Activated naive CD8-positive, alpha-beta T cell treated with anti-CD3 and anti-CD28 coated beads for 36 hours (primary cell): ENCODE measurements at places on chromosomes 5 and 9. TPM values are rescaled to one million over a fixed set of nuclear protein-coding genes. Genes with fewer than 3 reads are reported as not detected.

PTTG1 gene
- total RNA-seq: 102 TPM

DIRAS2 gene
- total RNA-seq: not detected

CCL27 gene
- total RNA-seq: 0.82 TPM

GRM6 gene
- not detected for total RNA-seq

DNA sequence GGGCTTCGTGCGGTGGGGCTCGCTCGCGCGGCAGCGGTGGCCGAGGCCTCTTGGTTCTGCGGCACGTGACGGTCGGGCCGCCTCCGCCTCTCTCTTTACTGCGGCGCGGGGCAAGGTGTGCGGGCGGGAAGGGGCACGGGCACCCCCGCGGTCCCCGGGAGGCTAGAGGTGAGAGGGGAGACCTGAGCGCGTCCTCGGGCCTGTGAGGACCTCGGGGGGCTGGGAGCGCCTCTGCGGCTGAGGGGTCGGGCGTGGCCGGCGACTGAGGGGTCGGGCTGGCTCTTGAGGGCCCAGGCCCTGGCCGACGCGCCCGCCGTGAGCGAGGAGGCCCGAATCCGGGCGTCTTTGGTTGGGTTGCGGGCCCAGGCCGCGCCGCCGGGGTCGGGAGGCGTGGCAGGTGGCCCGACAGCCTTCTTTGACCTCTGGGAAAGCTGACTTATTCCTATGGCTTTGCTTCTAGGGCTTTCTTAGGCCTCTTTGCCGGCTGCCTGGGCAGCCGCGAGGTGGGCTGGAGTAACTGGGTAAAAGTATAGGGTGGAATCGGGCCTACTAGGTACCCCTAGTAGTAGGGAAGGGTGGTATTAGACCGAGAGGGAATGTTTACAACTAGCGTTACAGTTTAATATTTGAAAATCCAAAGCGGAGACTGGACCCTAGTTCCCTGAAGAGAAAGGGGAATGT is at the start of gene CANX:
TSS of gene CANX (plus strand) at position 33 of the 681 bp plus-strand sequence. CDS start 6,715 bp downstream, outside the sequence.
- DNase-seq: no peak

- DNase-seq: no peak
These were observed 34.1 kb downstream of the MAPKAP1 start for GRCh38 chr9:125672876-125673275.

GRCh38 chr5:134626369-134627014 is 6.1 kb downstream of the SAR1B start:
- DNase-seq: no peak

DNA sequence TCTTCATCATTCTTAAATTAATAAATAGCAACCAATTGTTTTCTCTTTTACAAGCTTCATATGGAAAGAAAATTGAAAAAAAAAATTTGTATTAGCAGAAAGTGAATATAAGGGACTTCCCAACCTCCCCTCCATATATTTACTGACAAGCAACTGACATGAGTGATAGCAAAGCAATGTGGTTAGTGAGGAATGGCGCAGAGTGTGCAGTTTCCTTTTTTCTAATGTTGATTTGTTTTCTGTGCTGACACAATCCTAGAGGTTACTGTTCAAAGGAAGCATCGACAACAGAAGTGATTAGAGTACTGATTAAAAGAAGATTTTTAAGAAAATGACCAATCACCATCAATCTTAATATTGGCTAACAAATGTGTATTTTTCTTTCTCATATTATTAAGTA is 1.7 kb upstream of the PTGER4 start:
- DNase-seq: no peak

DNA sequence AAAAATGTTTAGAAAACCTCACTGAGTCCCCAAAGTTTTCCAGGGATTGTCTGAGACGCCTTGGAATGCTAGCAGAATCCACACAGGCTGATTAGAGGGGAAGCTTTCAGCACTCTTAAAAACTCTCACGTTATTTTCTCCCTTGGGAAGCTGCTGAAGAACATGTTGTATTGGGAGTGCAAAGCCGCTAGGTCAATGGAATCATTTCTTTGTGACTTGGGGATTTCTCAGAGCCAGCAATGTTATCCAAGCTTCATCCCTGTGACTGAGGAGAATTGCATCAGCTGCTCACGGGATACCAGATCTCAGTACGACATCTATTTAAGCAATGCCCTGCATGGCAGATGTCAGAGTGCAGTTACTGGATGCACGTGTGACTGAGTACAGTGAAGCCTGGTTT is 426.4 kb upstream of the MPDZ start:
- DNase-seq: no peak

DNA sequence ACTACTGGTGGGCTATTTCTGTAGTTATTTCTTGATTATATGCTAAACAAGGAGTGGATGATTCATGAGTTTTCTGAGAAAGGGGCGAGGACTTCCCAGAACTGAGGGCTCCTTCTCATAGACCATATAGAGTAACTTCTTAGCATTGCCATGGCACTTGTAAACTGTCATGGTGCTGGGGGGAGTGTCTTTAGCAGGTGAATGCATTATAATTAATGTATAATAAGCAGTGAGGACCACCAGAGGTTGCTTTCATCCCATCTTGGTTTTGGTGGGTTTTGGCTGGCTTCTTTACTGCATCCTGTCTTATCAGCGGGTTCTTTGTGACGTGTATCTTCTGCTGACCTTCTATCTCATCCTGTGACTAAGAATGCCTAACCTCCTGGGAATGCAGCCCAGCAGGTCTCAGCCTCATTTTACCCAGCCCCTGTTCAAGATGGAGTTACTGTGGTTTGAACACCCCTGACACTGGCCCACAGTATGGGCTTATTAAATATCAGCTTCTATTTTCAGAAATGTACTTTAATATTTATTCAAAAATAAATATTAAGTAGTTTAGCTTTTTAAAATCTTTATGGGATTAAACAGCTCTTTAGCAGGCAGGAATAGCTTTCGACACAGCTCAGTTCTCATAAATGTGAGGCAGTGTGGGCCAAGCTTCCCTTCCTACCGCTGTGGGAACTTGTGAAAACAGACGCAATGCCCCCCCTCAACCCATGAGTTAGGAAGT is 44.4 kb downstream of the GALNT12 start:
- DNase-seq: peak; percentile 50

- no peak for DNase-seq
These were observed 298.0 kb downstream of the FBXL7 start for GRCh38 chr5:15798006-15798405.

GRCh38 chr5:568061-568781 is 43.9 kb upstream of the CEP72 start:
- no peak for DNase-seq

DNA sequence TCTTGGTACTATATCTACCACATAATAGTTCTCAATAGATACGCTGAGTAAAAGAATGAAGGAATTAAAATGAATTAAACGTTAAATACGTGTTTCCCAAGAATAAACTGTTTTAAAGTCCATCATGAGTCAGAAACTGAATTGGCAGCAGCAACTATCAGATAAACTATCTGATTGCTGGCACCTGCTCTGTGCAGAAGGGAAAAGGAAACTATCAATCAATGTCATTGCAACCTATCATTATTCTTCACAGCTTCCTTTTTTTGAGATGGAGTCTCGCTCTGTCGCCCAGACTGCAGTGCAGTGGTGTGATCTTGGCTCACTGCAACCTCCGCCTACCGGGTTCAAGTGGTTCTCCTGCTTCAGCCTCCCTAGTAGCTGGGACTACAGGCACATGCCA is 8.8 kb upstream of the WDR36 start:
- DNase-seq: no peak

DNA sequence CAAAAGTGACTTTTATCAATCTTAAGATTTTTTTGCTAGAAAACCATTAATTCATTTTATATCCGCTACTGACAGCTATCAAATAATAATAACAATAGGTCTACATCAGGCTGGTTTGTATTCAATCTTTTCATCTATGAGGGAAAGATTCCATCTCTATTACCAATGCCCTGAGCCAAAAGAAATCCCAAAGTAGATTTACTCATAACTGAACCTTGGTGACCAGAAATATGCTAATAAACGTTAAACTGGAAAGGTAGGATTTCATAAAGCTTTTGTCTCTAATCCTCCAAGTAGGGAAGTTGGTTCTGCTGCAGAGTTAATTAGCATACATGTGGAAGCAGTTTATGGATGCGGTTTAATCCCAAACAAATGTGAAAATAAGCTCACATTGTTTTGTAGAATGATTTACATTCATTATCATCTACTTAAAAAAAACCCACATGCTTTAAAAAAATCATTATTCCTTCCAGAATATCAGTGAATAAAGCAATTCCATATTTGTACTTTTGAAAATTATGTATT is 715.5 kb downstream of the CETN3 start:
- no peak for DNase-seq

- no peak for DNase-seq
These were observed 294.8 kb downstream of the GADD45G start for GRCh38 chr9:89899573-89899972.

- no peak for DNase-seq
These were observed 84.6 kb upstream of the FBXW11 start for GRCh38 chr5:172090976-172091547.

- no peak for DNase-seq
These were observed 158.6 kb downstream of the PAPPA start for GRCh38 chr9:116312221-116312620.

DNA sequence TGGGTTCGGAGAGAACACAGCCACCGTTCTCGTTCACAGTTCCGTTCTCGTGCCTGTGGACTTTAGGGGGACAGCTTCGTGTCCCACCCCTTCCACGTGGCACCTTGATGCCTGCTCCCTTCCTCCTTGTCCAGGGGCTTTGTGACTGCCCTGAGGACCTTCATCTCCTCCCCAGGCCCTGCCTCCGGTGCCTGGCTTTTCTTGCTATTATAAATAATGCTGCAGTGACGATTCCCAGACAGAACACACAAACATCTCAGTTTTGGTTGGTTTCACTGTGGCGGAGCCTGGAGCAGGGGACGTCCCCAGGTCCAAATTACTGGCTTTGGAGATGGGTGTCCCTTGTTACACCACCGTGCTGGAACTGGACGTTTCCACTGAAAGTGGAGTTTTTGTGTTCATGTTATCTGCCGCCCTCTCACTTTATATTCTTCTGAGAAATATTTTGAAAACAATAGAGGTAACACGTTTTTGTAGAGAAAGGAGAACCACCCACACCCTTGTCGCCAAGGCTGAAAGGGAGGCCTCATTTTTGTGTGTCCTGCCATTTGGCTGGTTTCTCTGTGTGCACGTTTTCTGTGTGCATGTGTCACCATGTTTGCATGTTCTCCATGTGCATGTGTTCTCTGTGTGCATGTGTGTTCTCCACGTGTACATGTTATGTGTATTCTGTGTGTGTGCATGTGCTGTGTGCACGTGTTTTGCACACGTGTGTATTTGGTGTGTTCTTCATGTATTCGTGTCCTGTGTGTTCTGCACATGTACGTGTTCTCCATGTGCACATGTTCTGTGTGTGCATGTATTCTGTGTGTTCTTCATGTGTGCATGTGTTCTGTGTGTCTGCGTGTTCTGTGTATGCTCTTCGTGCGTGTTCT is 24.2 kb downstream of the WNK2 start:
- DNase-seq: no peak

- no peak for DNase-seq
These were observed 1.0 kb downstream of the FREM1 start for GRCh38 chr9:14909181-14909580.

- DNase-seq: no peak
These were observed 50.4 kb upstream of the PTGS1 start for GRCh38 chr9:122320413-122320881.

- no peak for DNase-seq
These were observed 52.5 kb downstream of the FNBP1 start for GRCh38 chr9:129990269-129991010.

DNA sequence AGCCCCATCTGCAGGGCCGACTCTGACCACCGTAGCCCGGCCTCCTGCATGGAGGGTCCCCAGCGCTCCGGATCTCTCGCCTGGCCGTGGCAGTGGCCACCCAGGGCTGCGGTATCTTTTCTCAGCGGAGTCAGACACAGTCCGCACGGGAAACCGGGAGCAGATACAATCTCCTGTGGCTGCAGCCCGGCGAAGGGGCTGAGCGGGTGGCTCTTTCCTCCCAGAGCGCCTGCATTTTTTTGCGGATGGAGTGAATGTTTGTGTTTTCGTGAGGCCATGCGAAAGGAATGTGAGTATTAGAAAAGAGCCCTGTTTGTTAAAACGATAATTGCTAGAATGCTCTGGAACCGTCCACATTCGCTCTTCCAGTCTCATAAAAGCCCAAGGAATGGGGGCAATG is 53.4 kb upstream of the PTCH1 start:
- DNase-seq: no peak

DNA sequence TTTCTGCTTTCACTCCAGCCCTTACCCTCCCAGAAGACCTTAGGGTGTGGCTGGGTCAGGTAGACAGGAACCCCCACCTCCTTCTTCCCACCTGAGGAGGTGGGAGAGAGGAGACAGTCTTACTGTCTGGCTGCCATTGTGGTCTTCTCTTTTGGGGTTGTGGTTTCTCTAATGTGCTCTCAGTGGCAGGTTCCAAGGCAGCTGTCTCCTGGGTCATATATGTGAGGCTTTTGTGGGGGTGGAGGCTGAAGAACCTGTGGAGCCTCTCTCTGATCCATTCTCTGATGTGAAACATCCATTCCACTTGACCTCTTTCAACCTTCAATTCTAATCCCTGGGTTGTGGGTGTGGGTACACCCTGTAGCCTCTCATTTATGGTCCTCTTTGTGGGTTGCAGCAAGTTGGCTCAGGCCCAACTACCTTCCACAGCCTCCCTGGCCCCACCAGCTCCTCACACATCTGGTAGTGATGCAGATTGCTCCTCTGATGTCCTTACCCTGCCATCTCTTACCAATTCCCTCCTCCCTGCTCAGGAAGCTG is 118.4 kb downstream of the CEP120 start:
- DNase-seq: no peak

DNA sequence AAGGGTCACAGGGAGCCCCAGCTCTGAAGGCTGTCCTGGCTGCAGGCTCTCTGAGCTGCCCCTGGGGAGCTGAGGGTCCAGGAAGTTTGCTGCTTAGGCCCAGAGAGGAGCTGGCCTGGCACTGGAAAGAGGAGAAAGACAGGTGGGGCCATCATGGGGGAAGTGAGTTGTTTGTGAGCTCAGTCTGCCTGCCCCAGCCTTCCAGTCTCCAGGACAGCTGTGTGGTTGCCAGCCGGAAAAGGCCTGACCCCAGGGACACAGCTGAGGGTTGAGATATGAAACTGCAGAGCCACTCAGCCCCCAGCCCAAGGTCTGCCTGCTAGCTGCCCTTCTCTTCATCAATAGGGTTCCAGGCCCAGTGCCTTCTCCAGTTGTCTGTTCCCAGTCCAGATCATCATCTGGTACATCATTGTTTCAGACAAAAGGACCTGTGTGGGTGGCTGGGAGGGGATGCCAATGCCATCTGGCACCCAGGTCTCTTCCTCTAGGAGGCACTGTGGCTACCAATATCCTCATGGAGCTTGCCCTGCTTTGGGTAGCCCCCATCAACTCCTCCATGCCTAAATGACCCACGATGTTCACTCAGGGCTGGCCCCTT is 4.3 kb upstream of the DDX41 start:
- DNase-seq: no peak

DNA sequence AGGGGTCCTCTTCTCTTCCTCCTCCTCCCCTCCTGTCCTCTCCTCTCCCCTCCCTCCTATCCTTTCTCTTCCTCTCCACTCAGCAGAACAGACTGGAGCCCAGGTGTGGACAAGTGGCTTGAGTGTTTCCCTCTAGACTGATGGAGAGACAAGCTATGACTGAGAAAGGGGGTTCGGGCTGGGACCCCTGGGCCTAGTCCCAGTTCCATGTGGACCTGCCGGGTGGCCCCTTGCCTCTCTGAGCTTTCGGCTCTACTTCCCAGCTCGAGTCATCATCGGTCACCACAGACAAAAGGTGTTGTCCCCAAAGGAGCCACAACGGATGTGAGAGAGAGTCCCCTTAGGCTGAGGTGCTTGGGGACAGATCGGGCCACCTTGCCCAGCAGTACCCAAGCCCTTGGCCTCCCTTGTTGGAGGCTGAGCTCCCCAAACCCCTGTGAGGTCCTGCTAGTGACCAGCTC is 3.4 kb upstream of the RXRA start:
- DNase-seq: no peak
